Right kidney (tissue), 9 donors: ENCODE measurements at places on chromosomes 5 and 9.
A peak's percentile ranks its signal among the peaks of the same experiment; 100 is the strongest.

- DNase-seq, result no peak
These were observed 91.5 kb upstream of the TUT7 start for GRCh38 chr9:86445671-86446070.

DNA sequence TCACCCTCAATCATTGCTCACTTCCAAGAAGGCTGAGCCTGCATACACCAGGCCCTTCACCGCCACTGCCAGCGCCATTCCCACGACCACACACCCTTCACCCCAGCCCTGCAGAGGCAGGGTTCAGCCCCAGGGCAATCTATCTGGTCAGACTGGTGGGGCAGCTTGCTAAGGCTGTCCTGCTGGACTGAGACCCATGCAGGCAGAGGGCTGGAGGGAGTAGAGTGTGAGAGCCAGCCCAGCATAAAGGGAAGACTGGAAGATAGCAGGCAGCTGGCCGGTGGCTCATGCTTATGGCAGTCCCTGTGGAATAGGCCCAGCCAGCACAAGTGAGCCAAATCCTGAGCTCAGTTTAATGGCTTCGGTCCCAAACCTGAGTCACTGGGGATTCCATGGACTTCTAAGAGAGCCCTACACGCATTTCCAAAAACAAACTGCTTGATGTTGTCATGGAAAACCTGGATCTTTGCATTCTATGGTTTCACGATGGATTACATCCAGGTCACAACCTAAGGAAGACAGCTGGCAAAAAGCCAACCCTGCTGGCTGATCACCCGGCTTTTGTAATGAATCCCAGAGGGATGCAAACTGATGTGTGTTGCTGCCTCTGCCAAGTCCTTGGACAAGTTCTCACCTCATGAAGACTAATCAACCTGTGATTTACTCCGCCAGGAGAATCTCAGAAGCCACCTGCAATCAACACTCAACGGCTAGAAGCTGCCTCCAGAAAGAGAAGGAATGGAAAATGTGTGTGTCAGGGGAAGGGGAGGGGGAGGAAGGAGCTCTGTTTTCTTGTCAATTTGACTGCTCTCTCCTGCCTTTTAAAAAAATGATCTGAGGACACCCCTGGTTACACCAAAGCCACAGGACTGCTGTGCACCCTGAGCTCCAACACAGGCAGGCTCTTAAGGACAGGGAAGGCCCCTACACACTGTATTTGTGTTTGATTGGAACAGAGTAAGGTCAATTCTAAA lies 143.6 kb downstream of the LHFPL2 start:
- peak; percentile 67 for DNase-seq

- DNase-seq, result peak; percentile 38
These were observed 36.2 kb upstream of the TTC1 start for GRCh38 chr5:159972538-159973362.

GRCh38 chr9:85738509-85738908 lies 3.2 kb downstream of the AGTPBP1 start:
- no peak for DNase-seq

DNA sequence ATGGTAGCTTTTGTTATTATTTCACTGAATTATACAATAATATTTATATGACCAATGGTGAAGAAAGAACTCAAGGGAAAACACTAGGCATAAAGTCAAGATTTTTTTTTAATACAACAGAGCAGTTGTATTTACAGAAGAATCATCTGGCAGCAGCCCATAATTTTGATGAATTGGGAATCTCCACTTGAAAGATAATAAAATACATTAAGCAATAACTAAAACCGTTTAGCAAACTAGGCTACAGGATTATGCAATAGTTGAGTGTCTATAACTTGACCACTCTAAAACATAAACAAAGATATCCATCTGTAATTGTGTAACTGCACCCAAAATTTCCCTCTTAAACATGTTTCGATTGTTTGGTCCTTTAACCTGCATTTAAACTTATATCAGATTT lies 80.8 kb downstream of the SNCAIP start:
- DNase-seq, result no peak
